Psoas muscle (tissue), 8 donors: ENCODE measurements at places on chromosomes 4 and X. TPM values are rescaled to one million over a fixed set of nuclear protein-coding genes. Genes with fewer than 3 reads are reported as not detected.
A peak's percentile ranks its signal among the peaks of the same experiment; 100 is the strongest.

Gene OPRPN
- not detected for polyA plus RNA-seq

Gene MAGEA2B
- polyA plus RNA-seq, result not detected

Gene ANTXR2
- polyA plus RNA-seq, result 7.7 TPM

Gene SULT1B1
- polyA plus RNA-seq, result 0.10 TPM

Gene DDX53
- not detected for polyA plus RNA-seq

Gene SCML1
- 17.2 TPM for polyA plus RNA-seq

Gene H2BW2
- polyA plus RNA-seq, result not detected

Gene XAGE1A
- polyA plus RNA-seq, result not detected

Gene F11
- 0.19 TPM for polyA plus RNA-seq

Gene RAI2
- 4.8 TPM for polyA plus RNA-seq

- DNase-seq, result no peak
Observed at GRCh38 chr4:123449780-123450179, 53.2 kb downstream of the SPRY1 start.

GRCh38 chr4:148780426-148781005 lies 338.3 kb upstream of the NR3C2 start:
- no peak for DNase-seq

DNA sequence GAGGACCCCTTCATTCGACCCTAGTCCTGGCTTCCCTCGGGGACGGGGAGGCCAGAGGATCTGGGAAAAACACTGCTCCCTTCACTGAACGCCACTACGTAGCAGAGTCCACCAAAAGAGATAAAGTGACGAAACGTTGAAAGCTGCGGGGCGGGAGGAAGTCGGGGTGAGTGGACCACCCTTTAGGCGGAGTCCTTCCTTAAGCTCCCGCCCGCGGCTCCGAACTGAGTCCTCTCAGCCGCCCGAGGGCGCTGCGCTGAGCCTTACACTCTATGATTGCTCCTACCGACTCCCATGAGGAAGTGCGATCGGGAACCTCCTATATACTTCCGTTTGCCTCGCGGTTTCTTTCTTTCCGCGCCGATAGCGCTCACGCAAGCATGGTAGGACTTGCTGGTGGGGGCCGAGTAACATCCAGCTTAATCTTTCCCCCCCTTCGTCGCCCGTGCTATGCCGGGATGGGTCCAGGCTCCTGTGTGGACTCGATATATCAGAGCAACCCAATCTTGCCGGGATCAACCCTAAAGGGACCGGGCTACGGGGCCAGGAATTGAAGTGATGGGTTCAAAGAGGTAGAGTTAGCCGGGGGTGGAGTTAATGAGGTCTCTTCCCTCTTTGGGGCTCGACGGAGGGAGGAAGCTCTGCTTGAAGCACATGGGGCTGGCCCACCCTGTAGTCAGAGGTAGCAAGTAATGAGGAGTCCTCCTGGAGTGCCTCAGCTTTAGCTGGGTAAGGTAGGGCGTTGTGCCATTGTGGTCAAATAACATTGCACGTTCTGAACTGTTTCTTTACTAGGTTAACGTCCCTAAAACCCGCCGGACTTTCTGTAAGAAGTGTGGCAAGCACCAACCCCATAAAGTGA lies at the start of gene RPL36A:
TSS of gene RPL36A (plus strand) at position 348 of the 862 bp plus-strand sequence. CDS start at position 381, 33 bp downstream.
- DNase-seq, result peak; percentile 90

- peak; percentile 36 for DNase-seq
Observed at GRCh38 chrX:55522596-55523276, 33.1 kb upstream of the USP51 start.

DNA sequence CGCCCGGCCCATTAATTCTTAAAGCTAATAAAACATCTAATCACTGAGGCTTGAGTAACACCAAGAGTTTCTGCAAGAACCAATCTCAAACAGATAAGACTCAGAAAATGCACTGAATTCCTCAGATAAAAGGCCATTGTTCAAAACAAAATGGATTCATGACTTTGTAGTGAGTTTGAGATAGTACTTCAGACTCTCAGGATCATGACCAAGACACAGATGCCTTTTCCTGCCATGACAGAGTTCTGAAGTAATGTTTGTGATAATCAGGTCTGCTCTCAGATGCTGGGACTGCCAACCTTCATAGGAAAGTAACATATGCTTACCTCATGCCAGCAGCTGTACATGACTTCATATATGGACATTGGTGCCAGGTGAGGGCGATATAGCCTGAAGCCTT lies 54.6 kb downstream of the NIPAL1 start:
- no peak for DNase-seq

DNA sequence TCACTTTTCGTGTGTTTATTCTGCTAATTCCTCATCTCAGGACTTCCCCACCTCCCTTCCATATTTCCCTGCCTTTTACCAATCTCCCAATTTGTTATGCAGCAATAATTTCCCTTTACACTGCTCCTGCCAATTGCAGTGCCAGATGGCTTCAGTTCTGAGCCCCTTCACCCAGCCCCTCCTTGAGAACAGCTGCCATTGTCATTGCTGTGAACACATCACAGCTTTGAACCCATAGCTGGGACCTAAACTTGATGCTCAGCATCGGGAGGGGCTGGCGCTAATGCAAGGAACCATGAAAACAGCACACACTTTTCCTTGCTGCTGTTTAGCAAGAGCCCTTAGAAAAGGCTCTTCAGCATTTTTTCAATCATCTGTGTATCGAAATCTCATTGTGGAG lies 104.9 kb downstream of the ALPK1 start:
- no peak for DNase-seq

DNA sequence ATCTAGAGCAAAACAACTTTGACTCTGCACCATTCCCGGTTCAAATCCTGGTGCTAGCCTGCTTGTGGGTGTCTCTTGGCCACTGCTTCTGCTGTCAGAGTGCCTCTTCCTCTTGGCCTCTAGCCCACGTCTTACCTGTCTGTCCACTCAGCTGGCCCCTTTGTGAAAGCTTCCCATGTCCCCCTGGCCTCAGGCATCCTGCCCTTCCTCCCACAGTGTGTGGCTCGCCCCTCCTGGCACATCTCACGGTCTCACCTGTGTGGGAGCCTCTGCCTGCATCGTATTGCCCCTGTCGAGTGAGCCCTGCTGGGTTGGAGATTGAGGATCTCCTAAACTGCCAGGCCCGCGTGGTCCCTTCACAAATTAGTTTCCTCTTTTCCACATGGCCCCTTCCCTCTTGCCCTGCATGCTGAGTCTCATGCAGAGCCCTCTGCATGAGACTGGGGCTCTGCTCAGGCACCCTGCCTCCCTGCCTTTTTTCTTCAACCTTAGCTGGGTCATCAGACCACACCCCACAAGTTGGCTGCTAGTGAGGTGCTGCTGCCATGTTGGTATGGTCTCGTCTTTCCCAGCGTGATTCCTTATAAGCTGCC lies 53.7 kb upstream of the TADA2B start:
- no peak for DNase-seq

- no peak for DNase-seq
Observed at GRCh38 chrX:131359611-131360010, 70.5 kb upstream of the IGSF1 start.

DNA sequence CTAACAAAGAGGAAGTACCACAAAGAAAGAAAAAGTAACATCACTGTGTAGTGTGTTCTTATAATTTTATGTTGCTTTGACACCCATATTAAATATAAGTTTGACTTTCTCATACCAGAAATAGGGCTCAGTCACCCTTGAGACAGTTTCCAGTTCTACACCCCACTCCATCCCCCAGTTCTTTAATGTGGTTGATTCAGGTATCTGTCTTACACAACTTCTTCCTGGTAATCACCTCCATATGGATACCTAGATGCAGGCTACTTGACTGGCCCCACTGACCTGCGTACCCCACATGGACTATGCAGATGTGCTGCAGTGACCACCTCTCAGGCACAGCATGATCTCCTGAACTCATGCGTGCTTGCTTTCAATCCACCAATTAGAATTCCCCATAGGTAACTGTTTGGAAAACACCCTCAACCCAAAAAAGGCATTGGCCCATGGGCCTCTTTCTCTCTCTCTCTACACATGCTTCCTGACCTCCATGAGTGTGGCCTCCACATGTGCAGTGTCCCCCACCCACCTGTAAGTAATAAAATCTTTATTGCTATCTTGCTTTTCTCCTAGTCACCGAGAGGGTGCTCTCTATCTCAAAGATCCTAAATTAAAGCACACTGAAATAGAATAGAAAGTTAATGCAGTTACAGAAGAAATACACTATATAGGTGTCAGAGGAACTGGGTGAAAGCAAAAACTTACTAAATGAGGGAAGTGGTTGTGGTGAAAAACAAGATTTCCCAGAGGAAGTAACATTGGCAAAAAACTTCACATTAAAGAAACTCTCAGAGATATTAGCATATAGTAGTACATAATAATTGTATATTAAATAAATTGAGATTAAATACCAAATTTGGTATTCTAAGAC lies 98.4 kb downstream of the ZAR1 start:
- DNase-seq, result no peak

GRCh38 chr4:106614441-106614840 lies 245.9 kb upstream of the GIMD1 start:
- DNase-seq, result no peak

DNA sequence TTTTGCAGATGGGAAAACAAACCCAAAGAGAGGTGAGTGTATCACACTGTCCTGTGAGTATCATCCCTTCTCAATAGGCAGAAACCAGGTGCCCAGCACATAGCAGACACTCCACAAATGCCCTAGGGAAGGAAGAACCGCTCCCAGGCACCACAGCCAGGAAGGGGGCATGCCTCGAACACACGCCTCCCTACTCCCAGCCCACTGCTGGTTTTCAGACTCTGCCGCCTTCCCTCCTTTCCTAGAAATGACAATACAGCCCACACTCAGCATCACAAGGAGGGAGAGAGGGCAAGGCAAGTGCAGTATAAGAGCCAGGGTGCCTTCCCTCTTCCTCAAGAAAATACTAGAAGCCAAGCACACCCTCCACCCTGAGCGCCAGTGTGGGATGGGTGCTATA lies 16.2 kb downstream of the JAKMIP1 start:
- no peak for DNase-seq

GRCh38 chrX:29841750-29842149 lies 373.6 kb upstream of the MAGEB2 start:
- DNase-seq, result no peak

GRCh38 chr4:27248829-27249228 lies 388.2 kb downstream of the STIM2 start:
- DNase-seq, result no peak

DNA sequence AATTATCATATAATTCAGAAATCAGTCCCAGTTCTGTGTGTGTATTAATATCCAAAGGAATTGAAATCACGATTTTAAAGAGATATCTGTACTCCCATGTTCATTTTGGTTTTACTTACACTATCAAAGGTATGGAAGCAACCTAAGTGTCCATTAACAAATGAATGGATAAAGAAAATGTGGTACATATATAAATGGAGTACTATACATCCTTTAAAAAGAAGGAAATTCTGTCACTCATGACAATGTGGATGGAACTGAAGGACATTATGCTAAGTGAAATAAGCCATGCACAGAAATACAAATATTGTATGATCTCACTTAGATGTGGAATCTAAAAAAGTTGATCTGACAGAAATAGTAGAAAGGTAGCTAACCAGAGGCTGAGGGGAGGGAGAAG lies 63.8 kb downstream of the CD99L2 start:
- DNase-seq, result no peak

DNA sequence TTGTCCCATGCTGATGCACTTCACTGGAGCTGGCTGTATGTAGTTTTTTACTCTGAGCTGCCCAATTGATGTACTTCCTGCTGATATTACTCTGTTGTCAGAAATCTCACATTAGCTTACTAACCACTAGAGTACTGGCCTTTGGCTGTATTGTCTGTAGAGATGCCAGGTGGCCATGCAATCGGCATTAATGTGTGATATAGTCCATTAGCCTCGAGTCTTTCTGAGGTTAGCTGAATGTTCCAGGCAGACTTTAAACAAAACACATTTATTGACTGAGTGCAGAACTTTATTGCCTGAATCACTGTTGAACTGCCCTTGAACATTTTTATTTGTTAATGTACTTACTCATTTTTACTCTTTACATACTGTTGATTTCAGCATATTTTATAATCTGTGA lies 335.2 kb downstream of the PCDH10 start:
- no peak for DNase-seq

DNA sequence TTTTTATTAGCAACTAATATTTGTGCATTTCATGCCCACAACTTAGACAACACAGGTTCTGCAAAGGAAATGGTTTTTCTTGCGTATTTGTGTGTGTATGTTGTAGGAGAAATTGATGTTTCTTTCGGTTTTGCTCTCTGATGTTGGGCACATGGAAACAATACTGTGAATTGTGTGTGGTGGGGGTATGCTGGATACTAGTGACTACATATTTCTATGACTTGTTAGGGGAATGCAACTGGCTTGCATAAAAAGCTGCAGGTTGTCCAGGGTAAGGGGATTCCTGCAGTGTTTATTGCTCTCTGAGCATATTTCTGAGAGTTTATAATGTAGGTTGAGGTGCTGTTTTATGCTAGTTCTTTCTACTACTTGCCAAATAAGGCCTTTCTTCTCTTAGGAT lies 11.6 kb downstream of the DLG3 start:
- DNase-seq, result no peak

GRCh38 chr4:26779674-26780073 lies 81.0 kb upstream of the STIM2 start:
- no peak for DNase-seq

GRCh38 chr4:180280076-180280475 lies 1963.1 kb upstream of the TENM3 start:
- no peak for DNase-seq

GRCh38 chr4:82053396-82053795 lies 320.4 kb downstream of the HNRNPD start:
- no peak for DNase-seq

DNA sequence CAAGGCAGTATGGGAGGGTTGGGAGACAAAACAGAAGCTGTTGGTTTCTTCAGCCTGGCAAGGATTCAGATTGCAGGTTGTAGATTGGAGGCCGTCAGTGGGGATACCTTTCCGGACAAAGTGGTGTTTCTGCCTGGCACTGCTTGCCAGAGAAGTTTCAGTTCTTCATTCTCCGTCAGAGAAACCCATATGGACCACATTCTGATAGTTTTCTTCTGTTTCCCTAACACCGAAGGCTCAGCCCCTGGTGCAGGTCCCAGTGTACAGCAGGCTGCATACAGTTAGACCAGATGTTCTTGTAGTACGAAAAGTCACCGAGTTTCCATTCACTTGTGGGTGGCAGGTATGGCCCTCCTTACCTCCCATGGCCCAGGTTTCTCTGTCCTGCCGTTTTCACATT lies 107.3 kb downstream of the PTTG2 start:
- no peak for DNase-seq

GRCh38 chrX:35382966-35383365 lies 415.2 kb upstream of the MAGEB16 start:
- DNase-seq, result no peak

DNA sequence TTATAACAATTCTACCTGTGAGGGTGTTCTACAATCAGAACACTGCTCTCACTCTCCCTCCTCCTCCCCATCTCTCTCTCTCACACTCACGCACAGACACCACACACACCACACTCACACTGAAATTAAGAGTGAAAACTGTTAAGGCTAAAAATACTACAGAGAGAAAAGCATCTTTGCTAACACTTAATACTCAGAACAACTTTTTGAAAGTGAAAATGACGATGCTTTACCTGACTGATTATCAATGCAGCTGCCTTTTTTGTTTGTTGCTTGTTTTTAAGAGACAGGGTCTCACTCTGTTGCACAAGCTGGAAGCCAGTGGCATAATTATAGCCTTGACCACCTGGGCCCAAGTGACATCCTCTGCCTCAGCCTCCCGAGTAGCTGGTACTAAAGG lies 222.4 kb downstream of the APBB2 start:
- no peak for DNase-seq
